GM03348 (cell line): ENCODE measurements at places on chromosomes 16 and 17.

DNA sequence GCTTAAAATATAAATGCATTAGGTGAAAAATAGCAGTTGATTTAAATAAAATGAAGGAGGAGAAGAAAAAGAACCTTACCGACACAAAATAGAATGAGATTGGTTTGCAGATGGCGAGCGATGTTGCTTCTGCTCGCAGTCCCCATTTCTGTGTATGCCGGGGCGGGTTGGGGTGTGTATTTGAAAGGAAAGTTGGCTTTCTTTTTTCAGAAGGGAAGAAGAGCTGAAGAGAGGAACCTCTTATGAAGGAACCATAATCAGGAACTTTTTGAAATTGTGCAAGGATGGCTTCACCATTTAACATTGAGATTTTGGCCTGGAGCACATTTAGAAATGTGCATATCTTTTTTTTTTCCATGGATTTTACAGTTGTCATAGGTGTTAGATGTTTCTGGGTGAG lies at the start of gene IGSF6:
Gene IGSF6, minus strand, starts transcription at position 156 of the 400 bp plus-strand sequence. Its CDS starts 10 bp downstream, at position 146.
- no peak for DNase-seq

DNA sequence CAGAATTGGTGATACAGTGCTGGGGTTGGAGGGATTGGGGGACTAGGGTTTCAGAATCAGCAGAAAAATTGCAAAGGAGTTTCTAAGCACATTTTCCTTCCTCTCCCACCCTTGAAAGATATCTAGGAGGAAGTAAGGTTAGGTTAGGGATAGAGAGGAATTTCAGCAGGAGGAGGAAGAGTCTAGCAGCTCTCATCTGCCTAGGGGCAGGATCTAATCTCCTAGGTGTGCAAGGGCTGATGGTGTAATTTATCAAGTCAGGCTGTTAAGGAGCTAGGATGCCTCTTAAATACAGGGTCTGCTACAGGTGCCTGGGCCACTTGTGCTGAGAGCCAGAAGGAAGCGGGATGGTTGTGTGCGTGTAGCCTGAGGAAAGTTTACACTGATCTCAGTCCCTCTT lies 1.8 kb upstream of the HNF1B start:
- DNase-seq: no peak

DNA sequence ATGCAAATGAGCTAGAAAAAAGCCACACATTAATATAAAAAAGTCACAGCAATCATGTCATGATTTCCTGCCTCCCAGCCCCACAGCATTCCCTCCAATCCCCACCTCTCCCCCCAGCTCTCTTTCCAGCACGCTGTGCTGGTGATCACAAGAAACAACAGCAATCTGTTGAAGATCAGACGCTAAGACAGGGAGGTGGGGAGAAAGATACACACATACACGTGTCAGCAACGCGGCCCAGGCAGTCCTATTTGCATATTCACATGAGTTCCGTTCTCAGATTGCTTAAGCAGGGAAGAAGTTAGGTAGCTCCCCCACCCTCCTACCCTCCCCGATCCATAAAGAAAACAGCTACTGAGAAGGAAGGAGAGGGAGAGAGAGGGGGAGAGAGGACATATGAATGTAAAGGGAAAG lies 405.5 kb upstream of the PSMD7 start:
- DNase-seq: no peak

- DNase-seq: no peak
Measured at GRCh38 chr16:87555647-87556046, 46.7 kb upstream of the JPH3 start.

- DNase-seq: no peak
Measured at GRCh38 chr17:29379084-29379991, 10.8 kb upstream of the TAOK1 start.

GRCh38 chr17:59941131-59941530 lies 23.4 kb downstream of the RNFT1 start:
- no peak for DNase-seq

DNA sequence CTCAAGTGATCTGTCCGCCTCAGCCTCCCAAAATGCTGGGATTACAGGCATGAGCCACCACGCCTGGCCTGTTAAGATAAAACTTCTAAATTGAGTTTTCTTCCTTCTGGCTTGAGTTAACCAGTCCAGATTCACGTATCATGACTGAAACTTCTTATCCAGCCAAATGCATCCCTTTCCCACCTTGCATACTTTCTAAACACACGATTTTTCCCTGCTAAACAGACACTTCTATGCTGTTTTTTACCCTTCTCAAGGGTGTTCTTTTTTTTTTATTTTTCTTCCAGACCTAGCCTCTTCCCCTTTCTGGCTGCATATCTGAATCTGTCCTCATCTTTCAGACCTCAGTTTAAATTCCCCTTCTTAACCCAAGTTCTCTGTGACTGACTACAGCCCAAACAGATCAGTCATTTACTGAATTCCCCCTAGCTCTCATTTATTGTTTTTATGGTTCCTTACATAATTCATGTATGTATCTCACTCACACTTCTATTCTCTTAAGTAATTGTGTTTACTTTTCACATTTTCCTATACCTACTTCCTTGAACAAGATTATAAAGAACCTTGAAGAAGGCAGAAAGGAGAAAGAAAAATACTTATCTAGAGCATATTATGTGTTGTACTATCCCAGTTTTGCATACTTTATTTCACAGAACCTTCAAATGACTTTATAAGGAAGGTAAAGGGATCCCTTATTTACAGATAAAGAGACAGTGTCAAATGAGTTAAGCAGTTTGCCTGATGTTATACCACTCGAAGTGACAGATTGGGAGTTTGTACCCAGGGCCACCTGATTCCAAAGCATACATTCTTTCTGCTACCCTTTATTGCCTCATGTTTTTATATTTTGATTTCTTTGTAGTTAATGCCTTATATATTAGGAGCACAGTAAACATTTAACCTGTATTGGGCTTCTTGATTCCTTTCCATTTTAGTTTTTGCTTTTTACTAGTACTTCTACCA lies 5.2 kb downstream of the EVI2B start:
- no peak for DNase-seq
